ENCODE measurements at places on chromosomes 2 and 18.
A peak's percentile ranks its signal among the peaks of the same experiment; 100 is the strongest.

DNA sequence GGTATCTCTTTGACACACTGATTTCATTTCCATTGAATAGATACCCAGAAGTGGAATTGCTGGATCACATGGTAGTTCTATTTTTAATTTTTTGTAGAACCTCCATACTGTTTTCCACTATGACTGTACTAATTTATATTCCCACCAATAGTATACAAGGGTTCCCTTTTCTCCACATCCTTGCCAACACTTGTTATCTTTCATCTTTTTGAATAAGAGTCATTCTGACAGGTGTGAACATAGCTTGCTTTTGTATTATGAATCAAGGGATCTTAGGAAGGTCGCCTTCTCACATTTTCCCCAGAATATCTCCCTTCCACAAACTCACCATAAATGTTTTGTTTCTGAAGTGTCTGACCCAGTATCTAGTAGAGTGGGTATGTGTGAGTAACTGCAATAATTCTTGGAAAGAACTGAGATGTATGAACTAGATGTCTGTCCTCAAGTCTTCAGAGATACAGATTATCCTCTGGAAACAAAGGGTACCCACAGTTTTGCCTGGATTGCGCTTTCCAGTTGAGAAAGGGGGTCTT, 17.1 kb upstream of the SP3 start:
- no peak for DNase-seq
- H3K4me1 ChIP-seq: peaks cover 31% of the 10 kb centered on the region
- H3K27me3 ChIP-seq: no peaks in the 10 kb centered on the region
- no peak overlapping the region for H3K4me3 ChIP-seq
- no peaks in the 10 kb centered on the region for H3K36me3 ChIP-seq

- peak; percentile 64 for DNase-seq
- peaks cover 3% of the 10 kb centered on the region for H3K27me3 ChIP-seq
- peak overlapping the region; percentile 95 for H3K27ac ChIP-seq
- peaks cover 94% of the 10 kb centered on the region for H3K4me1 ChIP-seq
Measured at GRCh38 chr2:233414777-233415570, 60.7 kb downstream of the DGKD start.

DNA sequence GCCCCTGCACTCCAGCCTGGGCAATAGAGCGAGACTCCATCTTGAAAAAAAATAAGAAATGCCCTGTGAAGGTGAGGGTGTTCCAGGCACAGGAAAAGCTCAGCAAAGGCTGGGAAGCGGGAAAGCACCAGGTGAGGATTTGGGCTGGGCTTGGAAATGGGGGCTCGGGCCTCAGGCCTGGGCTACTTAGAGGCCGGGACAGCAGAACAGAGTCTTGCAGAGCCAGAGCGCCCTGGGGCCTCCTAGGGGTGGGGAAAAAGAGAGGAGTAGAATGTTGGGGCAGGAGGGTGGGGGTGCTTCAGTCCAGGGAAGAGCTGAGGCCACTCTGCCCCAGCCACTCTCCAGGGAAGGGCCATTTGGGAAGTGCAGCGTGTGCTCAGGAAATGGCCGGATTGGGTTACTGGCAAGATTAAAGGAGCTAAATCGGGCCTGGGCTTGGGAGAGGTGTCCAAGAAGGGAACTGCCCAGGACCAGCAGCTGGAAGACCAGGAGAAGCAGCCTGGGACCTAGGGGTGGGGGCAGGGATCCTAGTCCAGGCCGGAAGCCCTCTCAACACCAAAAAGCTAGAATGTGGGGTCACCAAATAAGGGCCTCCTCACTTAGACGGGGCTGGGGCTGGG, 13.8 kb upstream of the DES start:
- peaks cover 2% of the 10 kb centered on the region for H3K27me3 ChIP-seq
- no peak overlapping the region for H3K4me3 ChIP-seq
- no peaks in the 10 kb centered on the region for H3K36me3 ChIP-seq
- no peaks in the 10 kb centered on the region for H3K4me1 ChIP-seq
- no peak for DNase-seq
- no peak overlapping the region for H3K27ac ChIP-seq

- no peak overlapping the region for H3K27ac ChIP-seq
- no peaks in the 10 kb centered on the region for H3K36me3 ChIP-seq
- H3K4me3 ChIP-seq: no peak overlapping the region
- H3K4me1 ChIP-seq: peaks cover 2% of the 10 kb centered on the region
Measured at GRCh38 chr2:74617122-74617521, 31.0 kb downstream of the M1AP start.

- no peaks in the 10 kb centered on the region for H3K27me3 ChIP-seq
- H3K36me3 ChIP-seq: peaks cover 10% of the 10 kb centered on the region
- peak overlapping the region; percentile 86 for H3K27ac ChIP-seq
- peak overlapping the region; percentile 71 for H3K4me3 ChIP-seq
- DNase-seq: peak; percentile 20
Measured at GRCh38 chr2:3536682-3537632, 17.6 kb upstream of the ADI1 start.

- no peaks in the 10 kb centered on the region for H3K27me3 ChIP-seq
- no peak overlapping the region for H3K27ac ChIP-seq
- no peaks in the 10 kb centered on the region for H3K4me1 ChIP-seq
- H3K4me3 ChIP-seq: no peak overlapping the region
- peak; percentile 18 for DNase-seq
Measured at GRCh38 chr2:7119132-7119835, 202.1 kb downstream of the RNF144A start.

DNA sequence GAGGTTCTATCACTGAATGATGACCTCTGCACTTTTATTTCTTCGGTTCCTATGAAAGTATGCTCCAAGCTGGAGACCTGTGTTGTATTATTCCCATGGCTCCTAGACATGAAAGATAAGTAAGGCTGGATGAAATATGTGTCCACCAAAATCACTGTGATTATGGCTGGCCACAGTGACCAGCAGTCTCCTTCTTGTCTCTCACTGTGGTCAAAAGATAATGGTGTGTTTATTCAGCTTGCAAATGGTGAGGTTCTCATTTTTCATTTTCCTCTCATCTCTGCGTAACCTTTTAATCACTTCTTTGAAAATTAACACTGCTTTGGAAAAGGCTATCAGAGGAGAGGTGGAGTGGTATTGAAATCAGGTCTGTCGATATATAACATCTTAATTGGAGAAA, 107.8 kb upstream of the DAPL1 start:
- H3K27me3 ChIP-seq: peaks cover 5% of the 10 kb centered on the region
- DNase-seq: no peak
- no peak overlapping the region for H3K27ac ChIP-seq
- H3K4me3 ChIP-seq: no peak overlapping the region
- H3K4me1 ChIP-seq: no peaks in the 10 kb centered on the region
- H3K36me3 ChIP-seq: no peaks in the 10 kb centered on the region

GRCh38 chr2:191522478-191523120, 155.3 kb upstream of the NABP1 start:
- H3K27me3 ChIP-seq: peaks cover 5% of the 10 kb centered on the region
- no peak for DNase-seq
- no peaks in the 10 kb centered on the region for H3K4me1 ChIP-seq
- no peak overlapping the region for H3K4me3 ChIP-seq
- H3K36me3 ChIP-seq: no peaks in the 10 kb centered on the region
- H3K27ac ChIP-seq: no peak overlapping the region

DNA sequence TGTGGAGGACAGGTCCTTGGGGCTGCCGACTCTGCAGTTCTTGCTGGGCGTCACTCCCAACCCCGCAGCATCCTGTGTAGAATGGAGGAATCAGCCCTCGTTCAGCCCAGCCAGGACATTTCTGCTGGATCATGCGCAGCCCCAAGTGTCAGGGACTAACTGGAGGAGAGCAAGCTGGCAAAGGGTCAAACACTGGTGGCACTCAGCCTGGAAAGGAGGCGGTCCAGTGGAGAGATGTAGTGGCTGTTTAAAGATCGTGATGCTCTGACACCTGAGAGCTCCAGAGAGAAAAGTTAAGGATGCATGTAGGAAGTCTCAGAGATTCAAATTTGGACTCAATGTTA, 63.6 kb upstream of the SH3RF3 start:
- no peaks in the 10 kb centered on the region for H3K36me3 ChIP-seq
- no peak for DNase-seq
- no peaks in the 10 kb centered on the region for H3K27me3 ChIP-seq
- H3K27ac ChIP-seq: no peak overlapping the region
- no peak overlapping the region for H3K4me3 ChIP-seq

- no peaks in the 10 kb centered on the region for H3K36me3 ChIP-seq
- no peaks in the 10 kb centered on the region for H3K4me1 ChIP-seq
- H3K27me3 ChIP-seq: no peaks in the 10 kb centered on the region
- H3K27ac ChIP-seq: no peak overlapping the region
- no peak for DNase-seq
Measured at GRCh38 chr18:66752733-66753132, 148.8 kb upstream of the CDH19 start.

DNA sequence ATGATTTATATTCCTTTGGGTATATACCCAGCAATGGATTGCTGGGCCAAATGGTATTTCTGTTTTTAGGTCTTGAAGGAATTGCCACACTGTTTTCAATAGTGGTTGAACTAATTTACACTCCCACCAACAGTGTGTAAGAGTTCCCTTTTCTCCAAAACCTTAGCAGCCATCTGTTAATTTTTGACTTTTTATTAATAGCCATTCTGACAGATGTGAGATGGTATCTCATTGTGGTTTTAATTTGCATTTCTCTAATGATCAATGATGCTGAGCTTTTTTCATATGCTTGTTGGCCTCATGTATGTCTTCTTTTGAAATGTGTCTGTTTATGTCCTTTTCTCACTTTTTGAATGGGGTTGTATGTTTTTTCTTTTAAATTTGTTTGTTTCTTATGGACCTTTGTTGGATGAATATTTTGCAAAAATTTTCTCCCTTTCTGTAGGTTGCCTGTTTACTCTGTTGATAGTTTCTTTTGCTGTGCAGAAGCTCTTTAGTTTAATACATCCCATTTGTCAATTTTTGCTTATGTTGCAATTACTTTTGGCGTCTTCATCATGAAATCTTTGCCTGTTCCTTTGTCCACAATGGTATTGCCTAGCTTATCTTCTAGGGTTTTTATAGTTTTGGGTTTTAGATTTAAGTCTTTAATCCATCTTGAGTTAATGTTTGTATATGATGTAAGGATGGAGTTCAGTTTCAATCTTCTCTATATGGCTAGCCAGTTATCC, 119.7 kb upstream of the XIRP2 start:
- no peaks in the 10 kb centered on the region for H3K4me1 ChIP-seq
- H3K36me3 ChIP-seq: no peaks in the 10 kb centered on the region
- no peak overlapping the region for H3K27ac ChIP-seq
- H3K4me3 ChIP-seq: no peak overlapping the region
- DNase-seq: no peak
- no peaks in the 10 kb centered on the region for H3K27me3 ChIP-seq

GRCh38 chr2:17620280-17620679, 79.8 kb downstream of the VSNL1 start:
- H3K36me3 ChIP-seq: no peaks in the 10 kb centered on the region
- peaks cover 7% of the 10 kb centered on the region for H3K27me3 ChIP-seq

- H3K36me3 ChIP-seq: peaks cover 2% of the 10 kb centered on the region
- H3K4me3 ChIP-seq: no peak overlapping the region
- H3K4me1 ChIP-seq: peaks cover 8% of the 10 kb centered on the region
- no peak for DNase-seq
- no peak overlapping the region for H3K27ac ChIP-seq
- no peaks in the 10 kb centered on the region for H3K27me3 ChIP-seq
Measured at GRCh38 chr2:207184348-207184747, 18.6 kb upstream of the KLF7 start.

- no peaks in the 10 kb centered on the region for H3K36me3 ChIP-seq
- peaks cover 3% of the 10 kb centered on the region for H3K27me3 ChIP-seq
Measured at GRCh38 chr2:33272001-33272400, 204.4 kb upstream of the RASGRP3 start.

DNA sequence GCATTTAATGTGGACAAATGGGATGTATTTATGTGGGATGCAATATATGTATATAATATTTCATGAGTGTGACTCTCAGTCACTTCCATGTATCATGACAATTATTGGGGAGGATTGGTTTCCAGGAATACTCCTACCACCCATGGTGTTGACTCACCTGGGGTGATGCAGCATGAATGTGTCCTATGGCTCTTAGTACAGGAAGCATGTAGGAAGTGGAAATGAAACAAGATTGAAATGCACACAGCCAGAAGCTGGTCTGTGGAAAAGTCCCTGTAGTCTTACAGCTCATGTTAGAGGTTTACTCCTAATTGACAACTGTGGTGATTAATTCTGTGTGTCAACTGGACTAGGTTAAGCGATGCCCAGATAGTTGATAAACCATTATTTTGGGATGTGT, 89.3 kb upstream of the HAAO start:
- no peak for DNase-seq
- H3K4me1 ChIP-seq: peaks cover 33% of the 10 kb centered on the region
- H3K4me3 ChIP-seq: no peak overlapping the region
- no peaks in the 10 kb centered on the region for H3K36me3 ChIP-seq
- H3K27me3 ChIP-seq: no peaks in the 10 kb centered on the region

- peaks cover 4% of the 10 kb centered on the region for H3K4me1 ChIP-seq
- no peak overlapping the region for H3K4me3 ChIP-seq
- H3K27ac ChIP-seq: no peak overlapping the region
- H3K27me3 ChIP-seq: peaks cover 36% of the 10 kb centered on the region
- no peaks in the 10 kb centered on the region for H3K36me3 ChIP-seq
- no peak for DNase-seq
Measured at GRCh38 chr18:34491719-34492118, 218.4 kb upstream of the DTNA start.

- no peaks in the 10 kb centered on the region for H3K36me3 ChIP-seq
- H3K27ac ChIP-seq: no peak overlapping the region
- no peak for DNase-seq
Measured at GRCh38 chr2:140178234-140178633, 1398.0 kb upstream of the NXPH2 start.

DNA sequence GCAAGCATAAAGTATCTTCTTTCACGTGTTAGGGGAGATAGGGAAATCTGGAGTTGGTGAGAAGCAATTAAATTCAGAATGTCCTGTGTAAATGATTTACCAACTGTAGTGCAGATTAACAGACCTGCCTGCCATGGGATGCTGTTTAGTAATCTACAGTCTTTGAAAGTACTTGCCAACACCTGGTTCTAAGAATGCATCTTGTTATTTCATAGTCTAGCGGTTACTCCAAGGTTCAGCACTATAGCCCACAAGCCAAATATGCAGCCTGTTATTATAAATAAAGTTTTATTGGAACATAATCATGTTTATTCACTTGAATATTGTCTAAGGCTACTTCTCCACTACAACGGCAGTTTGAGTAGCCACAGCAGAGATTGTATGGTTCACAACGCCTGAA, 100.8 kb downstream of the OSBPL6 start:
- no peak for DNase-seq
- no peaks in the 10 kb centered on the region for H3K36me3 ChIP-seq
- peaks cover 23% of the 10 kb centered on the region for H3K27me3 ChIP-seq
- no peak overlapping the region for H3K4me3 ChIP-seq
- no peaks in the 10 kb centered on the region for H3K4me1 ChIP-seq

- DNase-seq: no peak
- H3K36me3 ChIP-seq: peaks cover 5% of the 10 kb centered on the region
- no peak overlapping the region for H3K4me3 ChIP-seq
- peaks cover 30% of the 10 kb centered on the region for H3K4me1 ChIP-seq
Measured at GRCh38 chr2:8533923-8534322, 147.9 kb upstream of the ID2 start.

GRCh38 chr2:30147715-30148610, 1.2 kb downstream of the YPEL5 start:
- H3K4me3 ChIP-seq: peak overlapping the region; percentile 84
- peaks cover 69% of the 10 kb centered on the region for H3K4me1 ChIP-seq
- H3K27me3 ChIP-seq: no peaks in the 10 kb centered on the region
- peak overlapping the region; percentile 93 for H3K27ac ChIP-seq

- H3K36me3 ChIP-seq: no peaks in the 10 kb centered on the region
- no peak for DNase-seq
- H3K4me3 ChIP-seq: no peak overlapping the region
- no peak overlapping the region for H3K27ac ChIP-seq
- peaks cover 28% of the 10 kb centered on the region for H3K4me1 ChIP-seq
Measured at GRCh38 chr18:3410273-3410672, 39.7 kb upstream of the TGIF1 start.

All from activated naive CD8-positive, alpha-beta T cell treated with anti-CD3 and anti-CD28 coated beads, Interleukin-2, amount 50 U/mL, for 24 hours (primary cell).